Activated gamma-delta T cell treated with Interleukin-2 at 50 U/mL for 16 hours (primary cell): ENCODE measurements at places on chromosomes 7 and 10.

DNA sequence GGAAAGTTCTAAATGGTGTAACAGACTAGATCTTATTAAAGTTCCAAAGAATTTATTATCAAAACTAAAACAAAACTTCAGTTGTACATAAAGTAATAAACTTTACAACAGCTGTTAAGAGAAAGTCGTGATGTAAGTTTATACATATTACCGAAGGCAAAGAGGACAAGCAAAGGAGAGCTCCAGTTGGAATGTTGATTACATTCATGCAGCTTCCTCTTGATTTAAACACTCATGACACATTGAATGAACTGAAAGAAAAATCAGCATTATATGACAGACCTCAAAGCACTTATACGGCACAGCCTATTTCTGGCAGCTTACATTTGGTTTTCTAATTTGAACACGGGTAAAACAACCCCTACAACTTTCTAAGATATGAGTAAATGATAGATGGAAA, 13.6 kb downstream of the SRI start:
- no peak for DNase-seq

GRCh38 chr7:80647436-80647835, 9.0 kb downstream of the CD36 start:
- no peak for DNase-seq

- no peak for DNase-seq
Observed at GRCh38 chr10:104351919-104352318, 1.7 kb upstream of the CFAP58 start.

GRCh38 chr10:1688531-1688930, 48.8 kb downstream of the ADARB2 start:
- DNase-seq: no peak

DNA sequence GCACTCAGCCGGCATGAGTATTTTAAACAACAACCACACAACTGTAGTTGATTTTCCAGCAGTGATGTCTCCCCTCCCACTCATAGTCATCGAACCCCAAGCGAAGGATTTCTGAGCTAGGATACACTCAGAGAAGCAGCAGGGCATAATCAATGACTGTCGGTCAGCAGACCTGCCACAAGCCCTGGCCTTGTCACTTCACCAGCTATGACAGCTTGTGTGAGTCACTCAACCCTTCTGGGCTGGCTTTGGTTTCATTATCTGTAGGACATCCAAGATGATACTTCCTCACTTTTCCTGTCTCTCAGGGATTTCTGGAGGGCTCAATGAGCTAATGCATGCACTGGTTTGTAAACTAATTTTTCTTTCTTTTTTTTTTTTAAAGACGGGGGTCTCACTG, 22.0 kb upstream of the UBE3C start:
- no peak for DNase-seq

DNA sequence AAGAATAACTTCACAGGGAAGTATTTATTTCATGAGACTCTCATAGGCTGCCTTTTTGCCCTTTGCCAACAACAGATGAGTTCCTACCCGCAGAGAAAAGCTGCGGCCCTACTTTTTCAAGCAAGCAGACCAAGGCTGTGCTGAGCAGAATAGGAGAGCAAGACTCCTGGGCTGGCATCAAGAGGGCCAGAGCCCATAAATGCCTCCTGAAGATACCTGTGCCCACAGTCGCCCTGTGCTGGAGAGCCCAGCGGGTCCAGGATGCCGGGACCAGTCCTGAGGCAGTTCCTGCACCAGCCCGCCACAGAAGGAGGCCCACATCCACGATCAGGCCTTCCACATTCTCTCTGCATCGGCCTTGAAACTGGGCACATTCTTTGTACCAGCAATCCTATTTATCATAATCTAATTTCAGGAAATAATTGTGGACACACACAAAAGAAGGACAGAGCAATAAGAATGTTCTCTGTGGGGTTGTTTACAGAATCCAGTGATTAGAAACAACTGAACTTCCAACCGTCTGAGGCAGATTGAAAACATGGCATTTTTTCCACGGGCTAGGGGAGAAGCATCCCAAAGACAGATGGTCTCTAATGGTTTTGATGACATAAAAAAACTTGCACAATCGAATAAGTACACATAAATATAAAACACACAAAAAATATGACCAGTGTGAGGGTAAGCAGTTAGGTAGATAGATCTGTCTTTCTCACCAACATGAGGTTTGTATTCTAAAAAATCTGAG, 95.6 kb downstream of the CPXM2 start:
- no peak for DNase-seq

DNA sequence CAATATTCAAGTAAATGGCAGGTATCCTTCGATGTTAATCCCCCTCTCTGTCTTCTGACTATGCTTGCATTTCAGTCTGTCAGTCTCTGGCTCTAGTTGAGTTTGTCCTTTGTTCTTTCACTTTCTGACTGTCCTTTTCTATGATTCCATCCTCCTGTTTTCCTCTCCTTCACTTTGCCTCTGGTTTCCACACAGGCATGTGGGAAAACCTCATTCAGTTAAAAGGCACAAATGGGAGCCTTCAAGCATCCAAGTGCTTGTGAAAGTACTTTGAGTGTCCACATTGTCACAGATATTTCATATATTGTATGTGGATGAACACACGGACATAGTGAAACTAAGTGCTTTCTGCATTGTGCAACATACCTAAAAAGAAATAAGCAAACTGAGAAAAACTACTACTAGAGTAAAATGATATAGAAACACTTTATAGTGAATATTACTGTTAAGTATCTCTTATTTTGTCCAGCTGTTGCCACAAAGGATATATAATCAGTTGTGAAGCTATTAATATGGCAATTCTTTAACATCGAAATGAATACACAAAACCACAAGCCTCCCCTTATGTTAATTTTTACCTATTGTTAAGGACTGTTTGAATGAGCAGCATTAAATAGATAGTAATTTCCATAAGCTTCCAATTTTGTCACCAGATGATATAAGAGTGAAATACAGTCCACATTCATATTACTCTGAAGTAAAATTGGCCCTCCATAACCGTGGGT, 71.7 kb downstream of the NRBF2 start:
- DNase-seq: no peak

DNA sequence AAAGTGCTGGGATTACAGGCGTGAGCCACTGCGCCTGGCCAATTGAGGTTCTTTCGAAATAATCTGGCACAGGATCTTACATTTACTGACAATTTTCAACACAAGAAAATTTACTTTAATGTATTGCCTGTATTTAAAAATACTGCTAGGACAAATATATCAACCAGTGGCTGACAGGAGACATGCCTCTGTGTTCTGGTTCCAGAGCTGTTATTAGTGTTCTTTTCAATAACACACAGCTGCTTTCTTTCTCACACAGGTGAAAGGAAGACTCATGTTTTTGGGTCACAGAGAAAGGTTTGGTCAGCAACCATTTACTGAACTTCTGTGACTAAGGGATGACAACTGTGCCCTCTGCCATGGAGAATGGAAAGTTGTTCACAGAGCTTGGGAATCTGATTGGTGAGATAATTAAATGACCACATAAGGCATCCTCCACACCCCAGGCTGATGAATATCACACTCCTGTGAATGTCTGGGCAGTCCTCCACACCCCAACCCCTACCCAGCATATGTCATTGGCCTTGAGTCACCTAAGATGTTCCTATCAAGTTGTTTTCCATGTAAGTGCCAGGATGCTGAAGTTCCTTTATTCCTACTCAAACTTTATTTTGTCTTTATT, 180.1 kb downstream of the RAPGEF5 start:
- DNase-seq: no peak

DNA sequence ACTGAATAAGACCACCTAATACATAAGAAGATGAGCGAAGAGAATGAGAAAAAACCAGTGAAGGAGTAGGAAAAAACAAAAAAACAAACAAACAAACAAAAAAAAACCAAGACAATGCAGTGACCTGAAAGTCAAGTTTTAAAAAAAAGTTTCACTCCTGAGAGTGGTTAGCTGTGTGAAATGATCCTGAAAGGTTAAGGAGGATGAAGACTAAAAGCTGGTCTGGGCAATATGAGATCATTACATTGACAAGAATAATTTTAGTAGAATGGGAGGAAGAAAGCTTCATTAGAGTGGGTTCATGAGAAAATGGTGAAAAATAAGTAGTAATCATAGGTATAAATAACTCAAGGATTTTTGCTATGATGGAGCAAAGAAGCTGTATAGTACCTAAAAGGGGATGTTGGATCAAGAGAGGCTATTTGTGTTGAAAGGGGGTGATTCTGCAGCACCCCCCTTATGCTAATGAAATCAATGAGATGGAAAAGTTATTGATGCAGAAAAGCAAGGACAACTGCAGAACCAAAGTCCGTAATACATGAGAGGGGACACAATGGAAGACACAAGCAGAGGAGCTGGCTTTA, 80.2 kb downstream of the KMT2C start:
- DNase-seq: no peak

GRCh38 chr10:102001435-102002068, 54.4 kb downstream of the ARMH3 start:
- no peak for DNase-seq

- DNase-seq: no peak
Observed at GRCh38 chr7:40509287-40509996, 374.6 kb downstream of the SUGCT start.

- DNase-seq: no peak
Observed at GRCh38 chr7:18469316-18469715, 26.2 kb upstream of the HDAC9 start.

GRCh38 chr7:42945821-42946626, 13.8 kb downstream of the MRPL32 start:
- no peak for DNase-seq

- DNase-seq: no peak
Observed at GRCh38 chr10:107496594-107496993, 332.1 kb upstream of the SORCS1 start.

- no peak for DNase-seq
Observed at GRCh38 chr7:102306916-102307677, 20.4 kb downstream of the SH2B2 start.

DNA sequence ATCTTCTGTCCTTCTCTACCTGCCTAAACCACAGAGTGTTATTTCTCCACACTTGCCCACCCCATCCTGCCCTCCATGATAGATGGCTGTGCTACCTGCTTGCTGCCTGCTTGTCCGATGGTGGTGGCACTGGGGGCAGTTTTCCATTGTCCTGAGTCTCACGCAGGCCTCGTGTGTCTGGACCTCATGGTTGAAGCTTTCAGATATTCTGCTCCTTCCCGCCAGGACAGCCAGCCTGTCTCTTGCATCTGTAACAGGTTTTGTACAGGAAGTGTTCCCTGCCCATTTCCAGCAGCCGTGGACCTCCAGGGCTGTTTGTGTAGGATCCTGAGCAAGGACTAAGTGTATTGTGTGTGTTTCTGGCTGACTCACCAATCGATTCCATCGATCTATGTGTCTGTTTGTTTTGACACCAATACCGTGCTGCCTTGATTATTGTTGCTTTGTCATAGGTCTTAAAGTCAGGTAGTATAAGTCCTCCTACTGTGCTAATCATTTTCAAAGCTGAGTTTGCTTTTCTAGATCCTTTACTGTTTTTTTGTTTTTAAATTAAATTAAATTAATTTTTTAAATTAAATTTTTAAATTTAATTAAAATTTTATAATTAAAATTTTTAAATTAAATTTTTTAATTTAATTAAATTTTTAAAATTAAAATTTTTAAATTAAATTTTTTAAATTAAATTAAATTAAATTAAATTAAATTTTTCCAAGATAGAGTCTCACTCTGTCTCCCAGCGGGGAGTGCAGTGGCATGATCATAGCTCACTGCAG, 8.5 kb downstream of the IL15RA start:
- DNase-seq: no peak

- no peak for DNase-seq
Observed at GRCh38 chr7:94392393-94392786, 2.3 kb upstream of the COL1A2 start.

DNA sequence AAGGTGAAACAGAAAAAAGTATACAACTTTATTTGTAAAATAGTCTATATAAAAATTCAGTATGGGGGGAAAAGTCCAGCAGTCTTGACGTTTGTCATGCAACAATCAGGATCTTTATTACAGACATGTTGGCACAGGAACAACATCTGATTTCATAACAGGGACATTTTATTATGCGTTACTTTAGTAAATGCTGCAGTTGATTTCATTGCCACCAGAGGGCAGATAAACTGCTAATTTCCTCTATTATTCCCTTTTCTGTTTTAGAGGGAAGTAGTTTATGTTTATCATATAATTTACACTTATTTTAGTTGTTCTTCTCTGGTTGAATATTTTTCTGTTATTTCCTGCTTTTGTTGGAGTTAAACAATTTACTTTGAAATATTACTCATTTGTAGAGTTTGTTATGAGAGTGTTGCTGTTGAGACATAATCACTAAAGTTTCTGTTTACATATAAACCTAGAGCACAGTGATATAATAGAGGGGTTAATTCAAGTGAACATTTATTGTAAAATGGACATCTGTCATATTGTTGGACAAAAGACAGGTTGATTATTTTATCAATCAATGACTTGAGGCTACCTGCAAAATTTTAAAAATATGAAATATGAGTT, 3.3 kb downstream of the PLXDC2 start:
- DNase-seq: no peak
